ENCODE measurements at places on chromosomes 7 and 10.

- DNase-seq: no peak
These were observed 137.5 kb upstream of the MGMT start for GRCh38 chr10:129329385-129330055.

DNA sequence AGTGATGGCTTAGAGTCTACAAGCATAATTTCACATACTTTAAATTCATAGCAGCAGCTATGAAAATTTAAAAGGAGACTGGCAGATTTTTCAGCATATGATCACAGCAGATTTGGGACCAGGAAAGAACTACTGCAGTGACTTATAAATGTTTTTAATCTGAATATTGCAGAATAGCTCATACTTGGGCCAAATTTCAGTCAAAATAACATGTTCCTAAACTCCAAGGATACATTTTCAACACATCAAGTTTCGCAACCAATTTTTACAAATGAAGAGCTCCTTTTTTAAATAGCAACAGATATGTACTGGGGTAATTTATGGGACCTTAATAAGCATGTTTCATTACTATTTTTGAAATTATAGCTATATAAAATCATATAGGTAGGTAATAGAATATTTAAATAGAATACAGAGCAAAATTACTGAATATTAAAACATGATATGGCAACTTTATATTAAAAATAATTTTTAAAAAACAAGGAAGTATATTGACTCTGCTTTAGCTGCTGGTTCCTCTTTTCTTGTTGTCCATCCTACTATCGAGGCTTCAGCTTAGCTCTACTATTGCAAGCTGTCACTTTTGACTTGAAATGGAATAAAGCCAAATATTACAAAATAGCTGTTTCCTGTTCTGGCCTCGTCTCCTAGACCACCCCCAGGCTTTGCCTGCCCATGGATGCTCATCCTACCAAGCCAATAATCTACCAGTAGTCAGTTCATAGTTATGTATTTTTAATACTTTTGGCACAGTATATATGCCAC is 123.1 kb downstream of the NRBF2 start:
- DNase-seq: no peak

GRCh38 chr10:65571011-65571570 is 1354.7 kb upstream of the LRRTM3 start:
- peak; percentile 19 for DNase-seq

- DNase-seq: no peak
These were observed 181.9 kb downstream of the AKR1D1 start for GRCh38 chr7:138258197-138258559.

DNA sequence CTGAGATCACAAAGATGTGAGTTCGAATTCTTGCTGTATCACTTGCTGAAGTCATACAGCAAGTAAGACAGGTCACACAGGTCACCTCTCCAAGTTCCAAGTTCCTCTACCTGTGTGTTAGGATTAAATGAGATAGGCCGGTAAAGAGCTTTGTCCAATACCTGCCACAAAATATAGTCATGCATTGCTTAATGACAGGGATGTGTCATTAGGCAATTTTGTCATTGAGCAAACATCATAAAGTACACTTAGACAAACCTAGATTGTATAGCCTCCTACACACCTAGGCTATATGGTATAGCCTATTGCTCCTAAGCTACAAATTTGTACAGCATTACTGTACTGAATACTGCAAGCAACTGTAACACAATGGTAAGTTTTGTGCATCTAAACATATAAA is 469.4 kb downstream of the KCNMA1 start:
- no peak for DNase-seq

- DNase-seq: peak; percentile 6
These were observed 1191.1 kb downstream of the SORCS1 start for GRCh38 chr10:105973360-105973759.

DNA sequence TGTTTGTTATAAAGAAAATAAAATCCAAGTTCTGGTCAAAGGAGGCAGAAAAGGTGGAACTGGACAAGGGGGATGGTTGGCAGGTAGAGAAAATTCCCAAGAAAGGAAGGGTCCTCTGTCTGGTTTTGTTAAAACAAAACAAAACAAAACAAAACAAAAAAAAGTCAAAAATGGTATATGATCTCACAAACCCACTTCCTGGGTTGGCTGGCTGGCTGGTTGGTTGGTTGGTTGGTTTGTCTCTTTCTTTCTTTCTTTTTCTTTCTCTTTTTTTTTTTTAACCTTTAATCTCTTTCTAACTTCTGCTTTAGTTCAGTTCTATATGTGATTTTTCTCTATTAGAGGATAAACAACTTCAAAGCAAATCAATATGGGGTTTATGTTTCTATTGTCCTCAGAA is 41.1 kb upstream of the CPN1 start:
- no peak for DNase-seq

- DNase-seq: no peak
These were observed 452.6 kb downstream of the SUGCT start for GRCh38 chr7:40587419-40587818.

DNA sequence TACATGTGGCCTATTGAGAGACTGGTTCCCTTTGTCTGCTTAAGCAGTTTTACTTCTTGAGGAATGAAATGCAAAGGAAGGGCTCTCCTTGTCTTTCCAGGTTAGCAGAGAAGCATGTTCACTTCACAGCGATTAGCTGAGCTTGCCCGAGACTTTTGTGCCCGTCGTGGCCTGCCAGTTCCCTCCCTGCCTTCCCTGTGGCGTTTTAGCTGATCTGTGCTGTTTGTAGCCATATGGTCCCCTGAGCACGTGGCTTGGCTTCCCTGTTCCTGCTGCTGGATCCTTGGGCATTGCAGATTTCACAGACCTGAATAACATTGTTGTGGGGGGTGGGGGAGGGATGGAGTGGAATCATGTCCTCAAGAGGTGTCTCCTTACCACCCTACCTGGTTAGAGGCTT is 61.8 kb downstream of the SND1 start:
- DNase-seq: no peak

GRCh38 chr7:124643311-124643811 is 122.2 kb downstream of the GPR37 start:
- no peak for DNase-seq

DNA sequence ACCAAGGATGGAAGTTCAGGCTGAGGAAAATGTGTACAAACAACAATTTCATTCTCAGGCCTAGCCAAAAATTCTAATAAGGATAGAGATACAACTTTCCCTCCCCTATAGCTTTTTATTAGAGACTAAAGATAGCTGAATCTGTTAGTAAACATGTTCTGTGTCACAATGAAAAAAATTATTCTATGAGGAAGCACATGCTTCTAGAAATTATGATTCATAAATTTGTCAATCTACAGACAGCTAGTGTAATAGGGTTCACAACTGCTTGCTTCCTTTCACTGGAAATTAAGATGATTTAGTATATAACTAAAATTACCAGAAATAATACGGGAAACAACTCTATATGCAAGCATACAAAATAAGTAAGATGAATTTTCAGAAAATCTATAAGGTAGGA is 56.6 kb downstream of the CCDC3 start:
- DNase-seq: no peak

DNA sequence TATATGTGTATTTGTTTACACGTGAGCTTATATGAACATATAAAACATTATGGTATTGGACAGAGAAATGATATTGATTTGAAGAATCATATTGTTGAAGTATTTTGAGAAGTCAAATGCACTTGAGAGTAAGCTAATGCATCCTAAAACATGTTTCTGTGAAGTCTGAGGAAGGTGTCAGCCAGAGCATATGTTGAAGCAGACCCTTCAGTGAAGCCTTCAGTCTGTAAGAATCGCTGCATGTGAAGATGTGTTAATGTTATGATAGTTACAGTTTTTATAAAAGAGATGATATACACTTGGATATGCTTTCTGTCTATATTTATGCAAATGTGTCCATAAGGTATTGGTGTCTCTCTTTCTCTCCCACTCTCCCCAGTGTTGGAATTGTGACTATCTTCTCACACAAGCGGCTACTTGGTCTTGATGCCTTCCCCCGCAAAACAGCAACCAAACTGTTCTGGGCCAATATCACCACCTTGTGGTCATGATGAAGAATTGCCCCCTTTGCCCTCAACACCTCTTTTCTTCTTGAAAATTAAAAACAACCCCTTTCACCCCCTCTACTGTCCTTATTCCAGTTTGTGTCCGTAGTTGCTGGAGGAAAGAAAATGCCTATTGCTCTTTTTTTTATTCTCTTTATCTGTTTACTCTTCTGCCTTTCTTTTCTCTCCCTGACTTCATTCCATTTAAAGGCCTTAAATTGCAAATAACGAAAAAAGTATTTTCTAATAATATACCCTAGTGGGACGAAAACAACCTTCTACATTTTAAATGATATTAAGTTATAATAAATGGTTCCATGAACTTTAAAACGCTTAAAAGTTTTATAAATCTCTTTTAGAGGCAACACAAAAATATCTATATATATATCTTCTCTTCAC is 64.9 kb downstream of the IKZF1 start:
- DNase-seq: no peak

DNA sequence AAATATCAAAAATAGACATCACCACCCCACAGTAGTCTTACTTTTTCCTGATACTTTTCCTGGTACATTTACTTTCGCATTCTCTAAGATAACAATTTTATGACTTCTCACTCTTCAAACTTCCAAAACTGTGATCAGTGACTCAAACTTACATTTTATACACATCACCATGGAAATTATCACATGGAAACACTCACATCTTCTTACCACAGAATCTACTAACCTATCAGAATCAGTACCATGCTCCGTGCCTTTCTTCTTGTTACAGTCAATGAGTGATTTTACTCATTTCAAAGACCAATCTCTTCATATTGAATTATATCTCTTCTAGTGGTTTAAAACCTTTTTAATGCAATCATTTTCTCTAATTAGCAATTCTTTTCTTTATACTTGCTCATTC is 120.3 kb downstream of the PTEN start:
- DNase-seq: no peak

GRCh38 chr7:150382123-150382843 is 3.2 kb downstream of the ZNF775 start:
- no peak for DNase-seq

- DNase-seq: peak; percentile 22
These were observed 462 bp downstream of the KIAA1549 start for GRCh38 chr7:138980563-138981291.

GRCh38 chr10:26738301-26738911 is 40.9 kb downstream of the PDSS1 start:
- DNase-seq: peak; percentile 46

DNA sequence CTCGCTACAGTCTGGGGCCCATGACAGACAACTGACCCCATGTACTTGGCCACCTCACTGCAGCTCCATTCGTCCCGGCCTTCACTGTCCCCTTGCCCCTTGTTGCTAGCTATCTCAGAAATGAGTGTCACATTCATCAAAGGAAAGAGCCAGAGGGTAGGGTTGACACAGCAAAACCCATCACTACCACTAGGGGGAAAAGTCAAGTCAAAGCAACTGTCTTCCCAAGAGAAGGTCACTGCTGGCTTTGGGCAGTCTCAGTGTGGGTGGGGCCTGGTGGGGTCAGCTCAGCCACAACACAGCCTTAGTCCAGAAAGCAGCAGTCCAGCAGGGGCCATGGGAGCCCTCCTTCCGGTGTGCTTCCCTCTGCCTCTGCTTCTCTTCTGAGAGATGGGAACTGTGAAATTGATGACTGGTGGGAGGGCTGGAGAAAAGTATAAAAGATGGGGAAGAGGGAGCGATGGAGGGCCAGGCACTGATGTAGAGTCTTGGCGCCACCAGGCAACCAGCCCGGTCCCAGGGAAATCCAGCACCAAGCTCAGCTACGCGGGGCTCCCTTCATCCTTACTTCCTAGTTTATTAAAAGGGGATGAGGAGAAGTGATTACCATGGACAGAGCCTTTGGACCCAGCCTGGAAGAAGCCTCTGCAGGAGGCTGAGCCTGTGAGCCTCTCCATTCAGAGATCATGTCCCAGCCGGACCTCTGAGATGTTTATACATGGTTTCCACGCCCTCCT is 58.0 kb downstream of the PLXNA4 start:
- no peak for DNase-seq

- no peak for DNase-seq
These were observed 7.8 kb downstream of the ADRA2A start for GRCh38 chr10:111084366-111085255.

- DNase-seq: no peak
These were observed 65.1 kb upstream of the BET1 start for GRCh38 chr7:94069162-94069739.

GRCh38 chr7:22725585-22725984 is 1.4 kb upstream of the IL6 start:
- DNase-seq: peak; percentile 8

DNA sequence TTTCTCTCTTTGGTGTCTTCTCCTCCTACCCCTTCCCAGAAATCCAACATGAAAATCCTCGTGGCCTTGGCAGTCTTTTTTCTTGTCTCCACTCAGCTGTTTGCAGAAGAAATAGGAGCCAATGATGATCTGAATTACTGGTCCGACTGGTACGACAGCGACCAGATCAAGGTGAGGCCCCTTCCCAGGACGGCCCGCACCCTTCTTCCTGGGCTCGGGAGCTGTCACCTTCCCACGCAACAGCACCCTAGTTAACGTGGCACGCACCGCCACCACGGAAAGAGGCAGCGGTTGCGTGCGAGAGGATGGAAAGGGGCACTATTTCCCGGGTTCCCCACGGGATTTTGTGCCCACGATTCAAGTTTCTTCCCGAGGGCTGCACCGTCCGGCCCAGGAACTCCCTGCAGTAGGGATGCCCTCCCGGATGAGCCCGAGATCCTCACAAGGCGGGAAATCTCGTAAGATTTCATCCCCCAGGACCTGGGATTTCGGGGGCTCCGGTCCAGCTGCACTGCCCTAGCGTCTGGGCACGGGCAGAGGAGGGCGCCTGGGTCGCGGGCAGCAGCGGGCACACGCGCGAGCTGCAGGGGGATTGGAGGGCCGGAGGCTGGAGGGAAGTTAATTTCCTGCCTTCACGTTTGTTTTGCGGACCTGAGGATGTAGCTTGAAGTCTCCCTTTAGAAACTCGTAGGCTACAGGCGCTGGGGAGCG is 834 bp downstream of the TAC1 start:
- no peak for DNase-seq

GRCh38 chr7:100044718-100045117 is 4.9 kb upstream of the ZSCAN21 start:
- DNase-seq: no peak

GRCh38 chr10:59126991-59127390 is 49.5 kb upstream of the PHYHIPL start:
- peak; percentile 76 for DNase-seq

DNA sequence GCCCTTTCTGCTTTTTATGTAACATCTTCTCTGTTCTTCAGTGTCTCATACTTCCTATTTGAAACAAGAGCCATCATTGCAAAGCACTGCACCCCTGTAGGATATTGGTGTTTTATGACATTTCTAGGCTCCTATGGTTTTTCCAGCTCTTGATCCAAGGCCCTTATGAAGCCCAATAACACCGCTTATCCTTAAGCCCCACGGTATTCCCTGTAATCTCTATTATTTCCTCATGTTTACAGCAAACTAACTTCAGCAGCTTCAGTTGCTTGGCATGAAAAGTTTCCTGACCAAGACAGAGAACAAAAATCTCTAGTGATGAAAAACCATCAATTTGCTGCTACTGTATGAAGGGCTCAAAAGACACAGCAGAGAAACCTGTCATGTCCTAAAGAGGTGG is 34.1 kb upstream of the TES start:
- no peak for DNase-seq

- no peak for DNase-seq
These were observed 151.6 kb upstream of the UNC5B start for GRCh38 chr10:71060476-71061426.

GRCh38 chr10:33665501-33665900 is 331.0 kb upstream of the NRP1 start:
- no peak for DNase-seq

GRCh38 chr7:31782411-31782991 is 95.5 kb downstream of the PPP1R17 start:
- DNase-seq: peak; percentile 30

Data from large intestine (tissue), 12 donors.